ENCODE measurements at places on chromosomes 7 and 10.

DNA sequence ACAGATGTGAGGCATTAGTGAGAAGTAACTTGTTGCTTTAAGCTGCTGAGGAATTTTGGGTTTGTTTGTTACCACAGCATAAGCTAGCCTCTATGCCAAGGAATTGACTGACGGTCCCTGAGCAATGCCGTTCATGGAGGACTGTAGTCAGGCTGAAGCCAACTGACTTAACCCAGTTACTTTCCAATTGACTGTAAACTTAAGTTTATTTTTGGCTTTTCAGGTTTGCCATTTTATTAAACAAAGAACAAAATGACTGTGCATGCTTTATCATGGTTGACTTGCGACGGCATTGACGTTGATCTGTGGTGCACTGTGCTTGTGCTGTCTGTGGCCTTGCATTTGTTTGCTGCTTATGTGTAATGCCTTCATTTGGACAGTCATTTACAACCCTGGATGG lies 53.5 kb downstream of the DNAJB9 start:
- no peak for DNase-seq

GRCh38 chr7:86692755-86693154 lies 49.0 kb downstream of the GRM3 start:
- no peak for DNase-seq

DNA sequence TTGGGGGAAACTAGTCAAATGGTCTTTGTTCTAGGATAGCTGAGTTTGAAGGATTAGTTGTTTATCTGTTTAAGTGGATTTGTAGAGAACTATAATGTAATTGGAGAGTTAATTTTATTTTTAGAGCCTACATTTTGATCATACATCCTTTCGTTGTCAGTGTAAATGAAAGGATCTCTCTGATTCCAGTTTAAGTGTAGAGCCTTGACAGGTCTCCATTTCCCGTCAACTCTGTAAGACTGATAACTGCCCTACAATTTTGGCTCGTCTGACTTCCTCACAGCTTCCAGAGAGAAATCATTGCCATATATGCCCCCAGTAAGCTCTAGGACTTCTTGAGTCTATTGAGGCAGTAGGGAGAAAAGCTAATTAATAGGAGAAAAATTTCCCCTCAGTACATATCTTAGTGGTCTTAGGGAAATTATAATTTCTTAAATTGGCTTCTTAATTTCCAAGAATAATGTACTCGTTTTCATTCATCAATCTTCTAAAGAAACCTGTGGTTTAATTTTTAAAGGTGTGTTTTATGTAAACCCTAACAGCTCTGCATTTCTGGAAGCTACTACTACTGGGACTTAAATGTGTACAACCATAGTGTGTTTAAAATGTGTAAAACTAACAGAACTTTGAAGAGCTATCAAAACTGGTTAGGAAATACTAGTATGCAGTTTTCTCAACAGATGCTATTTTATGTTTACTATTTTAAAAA lies 3.8 kb downstream of the KMT2E start:
- DNase-seq: no peak

DNA sequence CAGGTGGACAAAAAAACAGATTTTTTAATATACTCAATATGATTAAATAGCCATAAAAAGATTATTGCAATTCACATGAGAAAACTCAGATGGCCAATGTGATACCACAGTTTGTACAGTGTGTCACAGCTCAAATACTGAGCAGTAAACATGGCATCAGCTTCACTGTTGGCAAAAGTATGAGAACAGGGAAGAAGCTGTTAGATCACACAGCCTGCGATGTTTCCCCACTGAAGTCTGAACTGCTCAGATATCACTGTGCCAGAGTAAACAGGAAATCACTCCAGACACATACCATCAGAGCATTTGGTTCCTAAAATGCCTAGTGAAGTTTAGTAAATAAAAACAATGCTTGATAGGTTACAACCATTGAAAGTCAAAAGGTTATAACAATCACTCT lies 347.8 kb downstream of the ETV1 start:
- DNase-seq: no peak

GRCh38 chr10:91038971-91039370 lies 118.1 kb upstream of the ANKRD1 start:
- no peak for DNase-seq

DNA sequence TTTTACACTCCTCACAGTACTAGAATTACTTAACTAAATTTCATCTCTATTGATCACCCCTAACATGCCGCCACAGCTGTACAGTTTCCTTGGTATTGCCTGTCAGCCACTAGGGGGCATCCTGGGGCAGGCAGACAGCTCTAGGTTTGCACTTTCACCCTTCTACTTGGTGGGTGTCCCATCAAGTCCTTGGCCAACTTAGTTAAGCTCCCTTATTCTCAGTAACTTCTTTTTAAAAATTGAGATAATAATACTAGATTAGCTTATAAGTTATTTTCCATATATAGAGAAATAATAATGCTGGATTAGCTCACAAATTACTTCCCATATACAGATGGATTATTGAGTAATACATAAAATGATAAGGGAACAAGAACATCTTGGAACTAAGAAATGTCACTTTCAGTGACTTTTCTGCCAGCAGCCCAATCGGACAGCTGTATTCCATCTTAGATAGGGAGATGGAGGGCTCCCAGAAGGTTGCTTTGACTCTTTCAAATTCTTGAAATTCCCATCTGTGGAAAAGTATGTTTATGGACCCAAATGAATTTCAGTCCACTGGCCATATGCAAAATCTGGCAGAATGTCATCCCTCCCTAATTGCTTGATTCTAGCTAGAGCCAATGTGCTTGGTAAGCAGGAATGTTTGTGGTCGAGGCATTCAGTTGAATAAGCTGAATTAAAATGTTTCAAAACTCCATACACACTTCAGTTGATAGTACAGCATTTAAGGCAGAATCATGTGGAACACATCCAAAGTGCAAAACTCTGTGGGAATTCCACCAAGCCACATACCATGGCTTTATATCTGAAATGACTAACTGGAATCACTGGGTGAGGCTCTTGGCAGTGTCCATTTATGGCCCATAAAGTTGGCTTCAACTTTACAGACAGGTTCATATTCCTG lies 309.7 kb downstream of the CSTF2T start:
- DNase-seq: no peak

DNA sequence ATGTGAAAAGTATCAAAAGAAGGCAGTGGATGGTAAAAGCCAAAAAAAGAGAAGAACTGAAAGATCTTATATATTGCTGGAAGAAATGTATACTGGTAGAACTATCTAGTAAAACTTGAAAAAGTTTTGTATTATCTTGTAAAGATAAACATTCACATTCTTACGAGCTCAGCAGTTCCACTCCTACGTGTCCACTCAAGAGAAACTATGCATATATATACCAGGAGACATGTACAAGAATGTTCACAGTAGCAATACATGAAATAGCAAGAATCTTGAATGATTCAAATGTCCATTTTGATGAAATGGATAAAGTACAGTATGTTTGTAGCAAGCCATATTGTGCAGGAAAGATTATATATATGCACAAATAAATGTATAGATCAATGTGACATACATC lies 155.0 kb downstream of the RNF133 start:
- DNase-seq: no peak

DNA sequence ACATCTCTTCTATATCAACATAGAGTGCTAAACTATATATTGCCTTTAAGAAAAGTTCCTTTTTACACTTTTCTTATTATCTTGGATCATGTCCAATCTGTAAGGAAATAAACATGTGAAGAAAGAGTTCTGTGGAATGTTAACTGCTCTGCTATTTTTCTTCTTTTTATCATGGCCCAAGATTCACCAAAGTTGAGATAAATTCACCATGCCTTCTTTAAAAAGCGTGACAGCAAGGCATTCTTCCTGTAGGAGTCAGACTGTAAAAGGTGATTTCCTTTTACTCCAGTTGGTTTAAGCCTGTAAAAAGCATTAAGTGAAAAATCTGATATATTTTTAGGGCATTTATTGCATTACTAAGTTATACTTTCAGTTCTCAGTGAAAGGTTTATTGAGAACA lies 165.7 kb upstream of the FZD1 start:
- no peak for DNase-seq

- no peak for DNase-seq
These were observed 26.4 kb upstream of the PRKG1 start for GRCh38 chr10:51047857-51048256.

DNA sequence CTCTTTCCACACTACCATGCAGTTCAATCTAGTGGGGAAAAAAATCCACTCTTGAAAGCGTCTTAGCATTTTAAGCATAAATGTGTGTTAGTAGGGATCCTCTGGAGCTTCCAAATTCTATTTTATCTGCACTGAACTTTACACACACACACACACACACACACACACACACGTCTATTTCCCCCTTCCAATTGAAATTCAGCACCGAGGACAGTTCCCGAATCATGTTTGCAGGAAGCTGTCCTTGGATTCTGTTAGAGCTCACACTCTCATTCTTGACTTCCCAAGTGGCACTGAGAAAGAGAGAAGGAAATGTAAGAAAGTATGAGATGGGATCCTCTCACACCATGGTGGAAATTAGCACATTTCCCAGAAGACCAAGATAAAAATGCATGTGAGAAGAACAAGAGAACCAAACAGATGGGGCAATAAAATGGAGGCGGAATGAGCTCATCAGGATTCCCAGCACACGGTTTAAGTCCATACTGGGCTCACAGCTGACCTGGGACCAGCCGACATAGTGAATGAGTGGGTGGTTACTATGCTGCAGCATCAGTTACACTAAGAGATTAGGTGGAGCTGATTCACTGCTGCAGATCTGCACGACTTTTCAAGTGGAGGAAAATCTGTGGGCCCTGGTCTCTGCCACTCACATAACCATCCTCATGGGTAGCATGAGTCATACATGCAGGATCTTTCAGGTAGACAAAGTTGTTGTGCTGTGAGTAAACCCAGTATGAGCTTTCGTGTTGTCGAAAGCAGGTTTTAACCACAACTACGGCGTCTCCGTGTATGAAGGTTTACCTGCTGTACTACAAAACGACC lies 3.3 kb upstream of the NPTX2 start:
- DNase-seq: no peak

Measured in activated gamma-delta T cell (primary cell).